ENCODE measurements at places on chromosomes 6 and 20.

DNA sequence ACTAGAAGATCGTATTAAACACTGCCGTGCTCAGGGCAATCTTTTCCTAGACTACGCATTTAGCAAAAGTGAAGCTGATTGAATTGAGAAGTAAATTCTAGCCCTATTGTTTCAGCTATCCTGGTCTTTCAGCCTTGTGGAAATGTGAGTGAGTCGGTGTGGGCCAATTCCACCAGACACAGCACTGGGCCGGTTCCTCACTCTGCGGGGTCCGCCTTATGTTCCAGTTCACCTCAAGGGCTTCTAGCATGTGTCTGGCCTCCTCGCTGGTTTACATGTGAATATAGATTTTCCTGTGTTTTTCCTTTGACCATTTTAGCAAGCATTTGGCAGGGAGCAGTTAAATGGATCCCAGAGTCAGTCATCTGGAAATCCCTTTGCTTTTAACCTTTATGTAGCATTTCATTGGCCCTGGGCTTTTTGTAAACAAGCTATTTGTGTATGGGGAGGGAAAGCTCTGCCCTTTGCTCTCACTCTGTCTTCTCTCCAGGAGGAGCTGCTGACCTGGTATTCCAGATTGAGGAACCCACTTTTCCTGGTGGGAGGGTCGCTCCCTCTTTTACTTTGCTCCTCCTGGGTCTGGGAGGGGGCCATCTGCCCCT is 12.4 kb upstream of the GTSF1L start:
- DNase-seq, result no peak

DNA sequence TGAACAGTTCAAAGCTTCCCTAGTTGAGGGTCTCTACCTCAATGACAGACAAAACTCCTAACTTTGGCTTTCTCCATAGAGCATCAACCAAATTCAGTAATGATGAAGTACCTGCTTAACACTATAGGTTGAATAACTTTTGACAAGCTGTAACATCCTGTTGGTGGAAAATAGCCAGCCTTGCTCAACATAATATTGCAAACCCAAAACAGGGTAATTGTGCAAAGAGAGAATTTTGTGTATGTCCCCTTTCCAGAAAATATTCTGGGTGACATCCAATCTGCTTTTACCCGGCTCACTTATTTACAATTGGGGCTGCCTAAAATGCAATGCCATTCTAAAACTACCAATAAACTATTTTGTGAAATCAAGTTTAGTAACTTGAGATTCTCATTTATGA is 72.8 kb downstream of the ATXN1 start:
- DNase-seq, result no peak

GRCh38 chr6:85490516-85491248 is 40.8 kb downstream of the NT5E start:
- DNase-seq, result no peak

DNA sequence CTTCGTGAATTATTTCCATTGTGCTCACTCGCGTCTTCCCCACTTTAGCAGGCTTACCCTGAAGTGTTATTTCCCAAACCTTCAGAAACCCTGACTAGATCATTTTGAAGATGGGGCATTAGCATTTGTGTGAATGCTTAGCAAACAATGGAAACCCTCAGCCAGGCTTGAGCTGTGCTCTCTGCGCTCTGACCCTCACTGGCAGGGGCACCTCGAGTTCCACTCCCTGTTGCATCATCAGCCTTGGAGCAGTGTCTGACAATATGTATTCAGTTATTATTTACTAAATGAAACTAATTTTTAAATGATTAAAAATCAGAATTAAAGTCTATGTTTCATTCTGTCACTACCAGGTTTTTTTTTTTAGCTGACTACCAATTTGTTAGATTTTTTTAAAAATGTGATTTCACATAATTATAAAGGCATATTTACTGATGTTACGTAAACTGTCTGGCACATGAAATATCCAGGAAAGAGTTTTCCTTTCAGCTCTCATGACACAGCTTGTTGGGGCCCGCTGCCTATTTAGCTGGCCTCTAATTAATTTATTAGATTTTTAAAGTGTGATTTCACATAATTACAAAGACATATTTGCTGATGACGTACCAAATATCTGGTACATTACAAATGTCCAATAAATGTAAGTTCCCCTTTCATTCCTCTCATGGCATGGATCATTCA is 155.2 kb downstream of the PACRG start:
- no peak for DNase-seq

- DNase-seq, result no peak
Measured at GRCh38 chr6:167996424-167997199, 859 bp upstream of the KIF25 start.

DNA sequence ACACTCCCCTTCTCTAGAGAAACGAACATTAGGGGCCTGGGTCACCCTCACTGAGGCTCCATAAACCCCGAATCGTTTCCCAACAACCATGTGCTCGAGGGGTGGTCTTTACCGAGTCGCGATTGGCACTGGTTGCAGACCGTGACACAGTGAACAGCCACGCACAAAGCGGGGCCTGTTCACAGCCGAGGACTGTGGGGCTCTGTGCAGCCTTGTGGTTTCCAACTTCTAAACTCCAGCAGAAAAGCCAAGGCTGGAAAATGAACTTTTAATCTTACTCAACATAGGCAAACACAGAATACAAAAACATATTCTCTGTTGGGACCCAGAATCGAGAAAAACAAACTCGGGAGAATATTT is 19.0 kb downstream of the RRBP1 start:
- no peak for DNase-seq

GRCh38 chr6:129647044-129647443 is 62.9 kb downstream of the ARHGAP18 start:
- no peak for DNase-seq

GRCh38 chr6:97626671-97627441 is 343.8 kb upstream of the MMS22L start:
- DNase-seq, result no peak

DNA sequence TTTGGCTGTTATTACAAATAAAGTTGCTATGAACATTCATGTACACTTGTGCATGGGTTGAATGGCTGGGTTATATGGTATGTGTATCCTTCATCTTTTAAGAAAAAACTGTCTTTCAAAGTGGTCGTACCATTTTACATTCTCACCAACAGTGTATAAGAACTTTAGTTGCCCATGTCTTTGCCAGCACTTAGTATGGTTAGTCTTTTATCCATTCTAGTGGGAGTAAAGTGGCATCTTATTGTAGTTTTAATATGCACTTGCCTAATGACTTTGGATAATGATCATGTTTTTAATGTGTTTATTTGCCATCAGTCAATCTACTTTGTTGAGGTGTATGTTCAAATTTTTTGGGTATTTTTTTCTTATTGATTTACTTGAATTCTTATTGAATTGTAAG is 32.5 kb upstream of the ECI2 start:
- no peak for DNase-seq

- DNase-seq, result no peak
Measured at GRCh38 chr6:170003451-170004160, 252.2 kb downstream of the ERMARD start.

- DNase-seq, result no peak
Measured at GRCh38 chr6:157541618-157542413, 160.8 kb downstream of the ZDHHC14 start.

DNA sequence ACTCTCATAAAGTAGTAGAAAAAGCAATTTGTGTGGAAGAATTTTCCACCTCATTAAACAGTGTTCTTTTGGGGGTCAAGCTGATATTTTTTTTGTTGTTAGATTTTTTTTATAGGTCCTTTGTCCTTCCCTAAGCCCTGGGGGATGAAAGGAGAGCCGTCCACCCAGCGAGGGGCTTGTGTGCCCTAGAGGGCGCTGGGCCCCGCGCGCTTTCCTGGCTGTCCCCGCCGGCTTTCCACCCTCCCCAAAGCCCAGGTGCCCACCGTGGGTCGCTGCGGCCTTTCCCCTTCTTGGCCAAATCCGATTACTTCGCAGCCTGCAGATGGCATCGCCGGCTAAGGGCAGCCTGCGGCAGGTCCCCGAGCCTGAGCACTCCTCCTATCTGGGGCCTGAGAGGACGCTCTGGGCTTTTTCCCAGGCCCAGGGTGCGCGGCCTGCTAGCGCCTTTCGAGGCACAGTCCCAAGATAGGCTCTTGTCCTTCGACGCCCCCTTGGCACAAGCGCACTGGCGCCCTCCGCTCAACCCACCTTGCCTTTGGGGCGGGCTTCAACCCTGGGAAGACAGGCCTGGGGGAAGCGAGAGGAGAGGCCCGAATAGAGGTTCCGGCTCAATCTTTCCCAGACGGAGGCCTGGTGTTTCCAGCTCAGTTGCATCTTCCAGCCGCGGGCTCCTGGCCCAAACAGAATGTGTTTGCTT is 33.6 kb downstream of the TFAP2A start:
- no peak for DNase-seq

DNA sequence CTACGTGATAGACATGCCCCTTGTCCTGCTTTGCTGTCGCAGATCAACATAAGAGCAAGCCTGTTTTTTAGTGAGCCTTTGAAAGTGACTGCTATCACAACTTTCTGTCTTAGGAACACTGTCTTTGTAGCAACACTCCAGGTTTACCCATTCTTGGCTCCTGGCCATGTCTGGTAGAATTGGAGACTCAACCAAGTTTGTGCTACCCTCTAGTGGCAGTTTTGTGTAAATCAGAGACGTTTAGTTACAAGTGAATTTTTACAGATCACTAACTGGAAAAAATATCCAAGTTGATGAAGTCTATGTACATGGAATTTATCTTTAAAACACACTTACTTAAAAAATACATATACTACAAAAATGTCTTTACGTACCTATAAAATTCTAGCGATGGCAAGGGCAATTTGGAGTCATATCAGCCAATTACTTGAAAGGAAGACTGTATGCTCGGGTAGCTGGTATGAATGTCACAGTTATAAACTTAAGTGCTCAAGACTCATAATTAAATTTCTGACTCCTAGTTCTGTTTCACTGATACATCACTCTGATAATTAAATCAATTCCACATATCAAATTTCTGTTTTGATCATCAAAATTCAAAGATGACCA is 101.4 kb downstream of the ADGB start:
- DNase-seq, result peak; percentile 94

DNA sequence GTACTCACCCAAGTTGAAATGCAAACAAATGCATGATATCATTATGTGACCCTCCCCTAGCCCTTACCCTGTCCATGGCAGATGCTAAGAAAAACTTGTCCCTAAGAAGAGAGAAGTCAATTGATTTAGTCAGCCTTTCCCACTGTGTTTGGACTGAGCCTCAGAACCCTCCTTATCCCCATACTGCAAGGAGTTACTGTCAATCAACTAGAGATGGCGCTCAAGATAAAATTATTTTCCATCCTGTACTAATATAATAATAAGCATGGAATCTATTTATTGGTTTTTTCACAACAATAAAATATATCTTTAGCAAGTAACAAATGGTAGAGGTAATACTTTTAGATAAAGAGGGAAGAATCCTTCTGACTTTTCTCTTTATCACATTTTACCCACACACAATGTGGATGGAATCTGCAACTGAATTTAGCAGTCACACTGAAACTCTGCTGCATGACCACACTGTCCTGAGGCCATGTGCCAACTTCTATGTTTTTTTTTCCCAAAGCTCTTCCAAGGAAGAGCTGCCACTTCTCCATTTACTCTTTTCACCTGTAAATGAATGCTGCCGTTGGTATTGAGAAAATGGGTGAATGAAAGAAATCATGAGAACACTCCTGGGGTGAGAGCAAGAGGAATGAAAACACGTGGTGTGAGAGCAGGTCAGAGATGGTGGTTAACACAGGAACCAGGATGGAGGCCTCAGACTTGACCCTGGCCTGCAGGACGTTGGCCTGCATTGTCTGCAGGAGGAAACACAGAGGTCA is 10.5 kb downstream of the NT5E start:
- DNase-seq, result peak; percentile 29

GRCh38 chr20:12243327-12243726 is 325.6 kb downstream of the BTBD3 start:
- no peak for DNase-seq

DNA sequence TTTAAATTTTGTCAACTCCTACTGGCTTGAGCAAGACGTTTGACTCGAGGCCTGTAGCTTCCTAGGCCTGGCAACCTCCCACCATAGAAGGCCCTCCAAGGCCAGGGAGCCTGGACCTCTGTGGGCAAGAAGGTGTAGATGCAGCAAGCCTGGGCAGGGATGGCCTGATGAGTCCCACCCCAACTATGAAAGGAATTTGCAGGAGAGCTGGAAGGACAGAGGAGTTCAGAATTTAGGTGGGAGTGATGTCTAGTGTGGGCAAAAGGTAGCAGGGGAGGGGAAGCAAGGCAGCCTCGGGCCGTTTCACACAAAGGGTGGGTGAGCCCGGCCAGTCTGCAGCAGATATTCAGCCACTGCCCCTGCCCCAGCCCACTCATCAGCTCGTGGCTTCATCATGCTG is 245.2 kb downstream of the CDH26 start:
- no peak for DNase-seq

DNA sequence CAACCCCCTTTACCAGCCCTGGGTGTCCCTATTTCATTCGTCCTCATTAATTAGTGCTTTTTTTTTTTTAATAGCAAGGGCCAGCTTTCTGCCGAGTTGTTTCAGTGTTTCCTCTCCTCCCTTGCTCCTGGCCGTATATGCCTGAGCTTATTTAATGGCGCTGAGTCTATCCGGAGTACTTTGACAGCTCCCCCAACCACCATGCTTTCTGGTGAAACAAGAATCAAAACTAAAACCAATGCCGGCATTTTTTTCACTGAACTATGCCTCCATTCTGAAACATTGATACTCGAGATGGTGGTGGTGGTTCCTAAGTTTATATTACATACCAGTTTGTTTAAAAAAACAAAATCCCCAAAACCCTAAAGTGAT is 1.2 kb downstream of the DCBLD1 start:
- DNase-seq, result peak; percentile 54

- peak; percentile 89 for DNase-seq
Measured at GRCh38 chr6:137823826-137824555, 43.1 kb upstream of the TNFAIP3 start.

DNA sequence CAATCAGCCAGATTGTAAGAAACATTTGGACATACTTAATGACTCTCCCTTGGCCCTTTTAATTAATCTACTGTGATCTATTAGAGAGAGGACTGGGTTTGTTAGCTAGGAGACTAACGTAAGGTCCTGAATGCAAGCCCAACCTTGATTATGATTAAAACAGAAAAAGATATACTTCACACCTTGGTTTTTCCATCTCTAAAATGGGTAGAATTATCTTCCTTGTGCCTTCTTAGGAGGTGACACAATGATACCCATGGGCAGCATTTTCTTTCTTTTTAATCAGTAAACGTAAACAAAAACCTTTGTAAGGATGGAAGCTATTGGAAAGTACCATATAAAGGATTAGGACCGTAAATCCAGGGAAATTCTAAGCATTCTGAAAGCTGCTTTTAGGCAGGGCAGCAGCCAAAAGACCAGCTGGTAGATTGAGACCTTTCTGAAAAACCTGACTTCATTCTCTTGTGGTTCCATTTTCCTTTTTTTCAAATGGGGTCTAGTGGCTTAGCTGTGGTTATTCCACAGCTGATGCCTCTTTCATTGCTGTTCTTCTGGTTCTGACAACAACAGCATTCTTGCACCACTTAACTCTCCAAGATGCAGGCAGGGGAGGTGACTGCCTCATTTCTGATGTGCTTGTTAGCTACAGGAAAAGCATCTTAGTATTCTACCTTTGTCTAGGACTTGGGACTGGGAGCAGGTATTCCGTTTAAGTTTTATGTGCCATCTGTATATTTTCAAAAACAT is 27.4 kb downstream of the RREB1 start:
- DNase-seq, result no peak

- DNase-seq, result peak; percentile 69
Measured at GRCh38 chr6:143745166-143746133, 67.7 kb downstream of the PHACTR2 start.
